ENCODE measurements at places on chromosomes 4 and X.

GRCh38 chrX:132623300-132623699, 134.5 kb upstream of the MBNL3 start:
- no peak for DNase-seq

DNA sequence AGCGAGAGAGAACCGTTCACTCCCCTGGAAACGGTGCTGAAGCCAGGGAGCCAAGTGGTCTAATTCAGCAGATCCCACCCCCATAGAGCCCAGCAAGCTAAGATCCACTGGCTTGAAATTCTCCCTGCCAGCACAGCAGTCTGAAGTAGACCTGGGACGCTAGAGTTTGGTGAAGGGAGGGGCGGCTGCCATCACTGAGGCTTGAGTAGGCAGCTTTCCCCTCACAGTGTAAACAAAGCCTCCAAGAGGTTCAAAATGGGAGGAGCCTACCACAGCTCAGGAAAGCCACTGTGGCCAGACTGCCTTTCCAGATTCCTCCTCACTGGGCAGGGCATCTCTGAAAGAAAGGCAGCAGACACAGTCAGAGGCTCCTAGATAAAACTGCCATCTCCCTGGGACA, 37.8 kb upstream of the CDS1 start:
- DNase-seq = no peak

- no peak for DNase-seq
Measured at GRCh38 chr4:117156806-117157205, 71.4 kb upstream of the TRAM1L1 start.

GRCh38 chr4:62487016-62487415, 1286.9 kb downstream of the ADGRL3 start:
- DNase-seq = no peak

GRCh38 chr4:3636646-3637320, 104.6 kb upstream of the LRPAP1 start:
- no peak for DNase-seq

GRCh38 chr4:15376145-15376544, 51.7 kb upstream of the C1QTNF7 start:
- no peak for DNase-seq

DNA sequence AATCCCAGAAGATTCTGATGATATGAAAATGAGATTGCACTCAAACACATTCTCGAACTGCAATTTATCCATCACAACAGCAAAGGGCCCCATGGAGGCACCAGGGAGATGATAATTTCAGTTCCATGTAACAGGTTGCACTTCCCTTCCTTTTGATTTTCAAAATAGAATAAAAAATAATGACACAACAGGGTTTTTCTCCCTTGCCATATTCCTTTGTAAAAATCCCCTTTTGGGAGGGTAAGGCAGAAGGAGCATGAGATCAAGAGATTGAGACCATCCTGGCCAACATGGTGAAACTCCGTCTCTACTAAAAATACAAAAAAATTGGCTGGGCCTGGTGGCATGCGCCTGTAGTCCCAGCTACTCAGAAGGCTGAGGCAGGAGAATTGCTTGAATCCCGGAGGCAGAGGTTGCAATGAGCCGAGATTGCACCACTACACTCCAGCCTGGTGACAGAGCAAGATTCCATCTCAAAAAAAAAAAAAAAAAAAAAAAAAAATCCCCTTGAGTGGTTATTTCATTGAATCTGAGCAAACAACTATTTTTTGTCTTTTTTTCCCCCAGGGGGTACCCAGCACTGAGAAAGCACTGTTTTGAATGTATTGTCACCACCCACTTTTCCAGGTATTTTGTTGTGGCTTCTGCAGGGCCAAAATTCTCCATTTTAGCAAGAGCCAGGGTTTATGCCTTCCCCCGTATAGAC, 26.7 kb downstream of the TBC1D9 start:
- DNase-seq = no peak

GRCh38 chrX:40887476-40887875, 152.1 kb upstream of the MED14 start:
- no peak for DNase-seq

GRCh38 chrX:23631136-23631535, 36.2 kb upstream of the PRDX4 start:
- DNase-seq = no peak

DNA sequence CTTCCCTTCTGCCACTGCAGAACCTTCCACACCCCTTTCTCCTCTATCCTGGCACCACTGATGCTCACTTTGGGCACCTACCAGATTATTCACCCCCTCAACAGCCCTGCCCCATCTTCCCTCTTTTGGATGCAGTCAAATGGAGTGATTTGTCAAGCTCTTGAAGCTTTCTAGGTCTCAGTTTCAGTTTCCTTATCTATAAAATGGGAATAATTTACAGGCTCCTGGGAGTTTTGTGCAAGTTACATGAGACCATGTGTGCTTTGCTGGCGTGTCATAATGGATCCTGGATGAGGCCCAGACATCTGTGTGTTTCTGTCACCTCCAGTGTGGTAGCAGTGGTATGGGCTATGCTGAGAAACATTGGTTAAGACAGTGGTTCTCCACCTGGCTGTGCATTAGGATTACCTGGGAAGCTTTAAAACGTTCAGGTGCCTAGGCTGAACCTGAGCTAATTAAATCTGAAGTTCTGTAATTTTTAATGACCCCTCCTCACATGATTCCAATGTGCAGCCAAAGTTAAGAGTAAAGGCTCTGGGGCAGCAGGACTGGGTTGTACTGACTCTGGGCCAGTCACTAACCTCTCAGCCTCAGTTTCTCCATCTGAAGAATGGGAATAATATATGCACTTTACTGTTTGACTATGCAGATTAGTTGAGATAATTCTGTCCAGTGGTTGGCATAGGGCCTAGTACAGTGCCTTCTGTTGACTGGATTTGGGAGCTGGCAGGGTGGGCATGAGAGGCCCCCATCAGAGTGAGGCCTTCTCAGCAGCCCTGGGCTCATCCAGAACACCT, 6.8 kb upstream of the MGST2 start:
- DNase-seq = no peak

DNA sequence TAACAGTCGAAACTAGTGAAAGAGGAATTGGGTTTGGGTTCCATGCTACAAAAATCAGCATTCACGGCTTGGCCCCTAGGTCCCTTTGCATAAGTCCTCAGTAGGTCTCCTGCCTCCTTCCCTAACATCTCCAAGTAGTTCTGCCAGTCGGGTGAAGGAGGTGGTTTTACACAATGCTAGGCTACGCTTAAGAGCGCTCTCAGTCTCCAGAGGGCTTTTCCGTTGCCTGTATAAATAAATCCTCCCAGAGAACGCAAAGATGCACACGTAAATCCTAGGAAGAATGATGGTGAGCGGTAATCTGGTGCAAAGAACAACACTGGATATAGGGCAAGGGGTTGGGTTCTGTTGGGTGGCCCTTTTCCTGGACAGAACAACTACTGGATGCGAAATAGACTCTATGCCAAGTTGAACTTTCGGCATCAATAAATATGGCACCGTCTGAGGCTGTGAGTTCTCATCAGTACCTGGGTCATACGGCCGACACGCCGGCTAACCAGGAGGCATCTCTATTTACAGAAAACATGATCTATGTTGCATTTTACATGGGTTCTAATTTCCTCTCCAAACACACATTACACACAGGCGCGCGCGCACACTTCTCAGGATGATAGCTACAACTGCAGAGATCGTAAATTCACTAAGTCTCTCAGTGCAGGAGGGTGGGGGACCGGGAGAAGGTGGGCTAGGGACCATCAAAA, 1.3 kb downstream of the CAMK2D start:
- no peak for DNase-seq

- DNase-seq = no peak
Measured at GRCh38 chrX:74286950-74287740, 16.8 kb upstream of the ZCCHC13 start.

- DNase-seq = no peak
Measured at GRCh38 chr4:16467061-16467460, 240.8 kb upstream of the TAPT1 start.

DNA sequence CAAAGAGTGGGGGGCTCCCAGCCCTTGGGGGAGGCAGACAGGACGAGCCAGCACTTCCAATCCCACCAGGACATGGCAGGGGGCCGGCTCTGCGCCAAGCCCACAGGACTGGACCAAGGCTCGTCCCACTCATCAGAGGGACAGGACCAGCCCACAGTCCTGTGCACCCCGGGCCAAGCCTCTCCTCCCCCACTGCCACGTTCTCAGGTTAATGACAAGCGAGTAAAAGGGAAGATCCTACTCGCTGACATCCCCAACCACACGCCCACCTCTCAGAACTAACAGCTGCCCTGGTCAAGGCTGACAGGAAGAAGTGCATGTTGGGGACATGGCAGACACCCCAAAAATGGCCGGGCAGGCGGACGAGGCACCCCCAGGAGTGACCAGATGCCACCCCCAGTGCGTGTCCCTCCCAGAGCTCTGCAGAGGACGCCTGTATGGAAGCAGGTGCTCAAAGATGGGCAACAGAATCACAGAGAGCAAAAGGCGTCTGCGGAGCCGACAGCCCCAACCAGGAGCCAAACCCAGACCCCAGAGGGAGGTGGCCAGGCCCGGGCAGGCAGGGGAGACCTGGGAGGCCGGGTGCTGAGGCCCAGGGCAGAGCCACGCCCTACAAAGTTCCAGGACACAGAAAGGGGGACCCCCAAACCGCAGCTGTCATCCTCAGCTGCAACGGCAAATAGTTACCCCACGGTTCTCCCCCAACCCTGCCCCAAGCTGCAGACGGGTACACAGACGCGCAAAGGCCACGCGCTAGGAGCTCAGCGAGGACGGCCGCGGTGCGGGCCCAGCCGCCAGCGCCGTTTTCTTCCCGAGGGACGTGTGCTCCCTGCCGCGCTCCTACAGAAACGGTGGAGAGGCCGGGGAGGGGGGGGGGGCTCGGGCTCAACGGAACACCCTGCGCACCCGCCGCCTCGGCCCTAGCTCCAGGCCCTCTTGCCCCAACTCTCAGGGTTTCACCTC, 1.7 kb downstream of the CTBP1 start:
- DNase-seq = no peak

GRCh38 chr4:152033621-152034020, 272.8 kb upstream of the GATB start:
- no peak for DNase-seq

DNA sequence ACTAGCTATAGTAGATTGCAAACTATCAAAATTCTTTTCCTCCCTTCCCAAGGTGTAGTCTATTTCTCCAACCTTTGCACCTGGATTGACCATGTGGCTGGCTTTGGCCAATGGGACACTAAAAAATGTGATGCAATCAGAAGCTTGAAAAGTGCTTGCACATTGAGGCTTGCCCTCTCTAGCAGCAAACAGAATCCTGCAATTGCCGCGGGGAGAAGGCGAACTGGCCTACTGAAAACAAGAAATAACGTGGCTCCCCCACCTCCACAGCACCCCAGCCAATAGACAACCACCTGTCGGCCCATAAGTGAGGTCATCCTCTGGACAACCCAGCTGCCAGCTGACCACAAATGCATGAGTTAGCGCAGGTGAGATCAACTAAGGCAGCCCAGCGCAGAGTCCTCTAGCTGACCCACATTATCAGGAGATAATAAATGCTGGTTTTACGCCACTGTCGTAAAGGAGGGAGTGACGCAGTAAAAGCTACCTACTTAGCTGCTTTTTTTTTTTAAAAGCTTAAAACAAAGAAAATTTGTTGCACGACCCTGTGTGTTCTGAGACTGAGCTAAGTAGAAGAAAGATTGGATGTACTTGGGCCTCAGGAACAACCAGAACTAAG, 95.2 kb downstream of the GK start:
- no peak for DNase-seq

GRCh38 chr4:19786616-19787015, 465.1 kb upstream of the SLIT2 start:
- DNase-seq = no peak

DNA sequence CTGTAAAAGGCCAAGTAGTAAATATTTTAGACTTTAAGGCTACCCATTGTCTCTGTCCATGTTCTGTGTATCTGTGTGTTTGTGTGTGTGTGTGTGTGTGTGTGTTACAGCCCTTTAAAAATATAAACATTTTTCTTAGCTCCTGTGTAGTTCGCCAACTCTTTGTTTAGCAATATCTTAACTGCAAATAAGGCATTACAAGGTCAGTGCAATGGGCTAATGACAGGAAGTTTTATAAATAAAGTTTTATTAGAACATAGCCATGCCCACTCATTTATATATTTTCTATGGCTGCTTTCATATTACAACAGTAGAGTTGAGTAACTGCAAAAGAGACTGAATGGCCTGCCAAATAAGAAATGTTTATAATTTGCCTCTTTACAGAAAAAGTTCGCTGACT, 5.9 kb upstream of the SLC7A11 start:
- no peak for DNase-seq

GRCh38 chr4:139392797-139393196, 61.1 kb upstream of the RAB33B start:
- DNase-seq = no peak

DNA sequence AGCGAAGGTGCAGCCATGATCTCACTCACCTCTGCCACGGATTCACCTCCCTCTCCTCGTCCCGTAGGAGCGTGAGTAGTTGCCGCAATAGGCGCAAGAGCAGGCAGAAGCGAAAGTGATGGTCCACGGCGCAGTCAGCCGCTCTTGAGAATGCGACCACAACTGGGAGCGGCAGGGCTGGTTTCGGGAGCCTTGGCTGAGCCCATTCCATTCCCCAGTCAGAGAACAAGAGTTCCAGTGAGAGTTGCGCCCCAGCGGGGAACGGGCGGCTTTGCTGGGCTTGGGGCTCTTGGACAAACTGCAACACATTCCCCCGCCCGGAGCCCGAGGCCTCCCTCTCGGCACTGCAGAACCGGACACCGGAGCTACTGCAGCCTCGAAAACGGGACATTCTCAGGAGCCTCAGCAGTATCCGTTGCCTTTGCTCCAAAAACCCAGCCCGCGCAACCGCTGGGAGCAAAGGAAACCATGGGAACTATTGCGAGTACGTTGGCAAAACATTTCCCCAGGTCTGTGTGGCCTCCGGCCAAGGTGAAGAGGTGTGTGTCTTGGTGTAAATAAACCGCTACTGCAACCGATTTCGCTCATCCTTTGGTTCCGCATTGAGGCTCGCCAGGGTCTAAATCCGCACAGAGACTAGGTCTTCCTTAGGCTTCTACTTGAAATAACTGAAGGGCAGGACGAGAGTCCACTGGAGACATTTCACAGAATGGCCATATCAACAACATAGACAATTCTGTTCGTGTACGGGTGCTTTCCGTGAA, 5.7 kb upstream of the ZBTB33 start:
- DNase-seq = peak; percentile 42

DNA sequence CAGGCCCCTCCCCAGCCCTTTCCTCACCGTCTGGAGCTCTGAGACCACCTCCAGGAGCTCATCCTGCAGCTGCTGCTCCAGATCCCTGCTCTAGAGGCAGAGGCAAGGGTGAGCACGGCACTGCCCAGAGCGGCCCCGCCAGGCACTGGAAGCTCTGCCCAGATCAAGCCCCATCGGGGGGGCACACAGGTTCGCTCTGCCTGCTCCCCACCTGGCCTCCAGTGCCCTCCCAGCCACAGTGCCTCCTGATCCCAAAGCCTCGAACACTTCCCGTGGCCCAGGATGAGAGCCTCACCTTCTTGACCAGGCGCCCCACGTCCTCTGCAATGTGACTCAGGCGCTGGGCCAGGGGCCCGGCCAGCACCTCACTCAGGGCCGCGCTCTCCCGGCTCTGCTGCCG, 5.0 kb downstream of the ARHGAP4 start:
- no peak for DNase-seq
